Mesendoderm (in vitro differentiated cells): ENCODE measurements at places on chromosomes 6 and 20.

DNA sequence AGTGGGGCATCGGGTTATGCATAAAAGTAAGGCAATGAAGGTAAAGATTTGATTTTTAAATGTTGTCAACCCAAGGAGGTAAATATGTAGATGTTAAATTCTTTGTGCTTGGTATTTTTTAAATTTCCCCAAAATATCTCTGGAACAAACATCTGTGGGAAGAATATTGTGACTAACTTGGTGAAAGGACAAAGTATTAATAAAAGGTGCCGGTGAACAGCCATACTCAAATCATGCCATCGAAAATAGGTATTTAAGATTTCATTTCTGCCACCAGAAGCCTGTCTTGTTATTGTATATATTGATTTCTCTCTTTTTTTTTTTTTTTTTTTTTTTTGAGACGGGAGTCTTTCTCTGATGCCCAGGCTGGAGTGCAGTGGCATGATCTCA lies 12.6 kb upstream of the ZBTB2 start:
- DNase-seq, result no peak

DNA sequence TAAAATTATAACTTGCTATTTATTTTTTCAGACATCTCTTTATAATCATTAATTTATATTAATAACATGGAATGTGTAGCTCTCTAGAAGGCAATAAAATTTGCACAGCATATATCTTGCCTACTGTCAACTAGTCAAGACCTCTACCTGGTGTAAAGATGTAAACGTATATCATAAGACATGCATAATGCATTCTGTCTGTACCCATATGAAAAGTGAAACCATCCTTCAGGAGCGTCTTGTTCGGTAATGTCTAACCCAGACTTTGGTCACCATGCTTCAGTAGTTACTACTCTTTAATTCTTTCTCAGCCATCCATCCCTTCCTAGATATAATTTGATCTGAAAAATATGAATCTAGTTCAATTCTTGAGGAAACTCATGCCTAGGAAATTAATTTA lies 21.0 kb downstream of the CEP43 start:
- no peak for DNase-seq

DNA sequence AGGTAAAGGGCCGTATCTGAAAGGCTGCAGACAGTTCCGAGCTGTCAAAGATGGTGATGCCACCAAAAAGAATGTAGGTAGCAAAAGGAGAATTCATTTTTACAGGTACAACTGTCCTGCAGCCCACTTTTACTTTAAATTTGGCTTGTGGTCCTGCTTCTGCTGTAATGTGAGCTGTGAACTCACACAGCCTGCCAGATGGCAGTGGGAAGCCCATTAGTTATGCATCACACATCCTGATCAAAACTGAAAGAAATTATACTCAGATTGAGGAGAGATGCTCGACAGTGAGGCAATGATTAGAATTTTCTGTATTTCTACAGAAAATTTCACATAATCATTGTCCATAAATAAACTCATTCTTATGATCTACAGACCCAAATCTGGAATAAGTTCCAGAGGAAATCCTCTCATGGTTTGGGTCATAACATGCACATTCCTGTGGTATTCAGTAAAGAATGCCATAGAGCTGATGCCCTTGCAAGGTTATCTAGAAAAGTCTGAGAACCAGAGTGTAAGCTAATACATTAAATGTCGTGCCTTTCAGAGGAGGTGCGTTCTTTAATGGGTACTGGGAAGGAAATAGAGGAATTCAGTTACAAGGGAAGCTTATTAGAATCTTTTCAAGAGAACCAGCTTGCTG lies 23.9 kb upstream of the E2F3 start:
- no peak for DNase-seq

DNA sequence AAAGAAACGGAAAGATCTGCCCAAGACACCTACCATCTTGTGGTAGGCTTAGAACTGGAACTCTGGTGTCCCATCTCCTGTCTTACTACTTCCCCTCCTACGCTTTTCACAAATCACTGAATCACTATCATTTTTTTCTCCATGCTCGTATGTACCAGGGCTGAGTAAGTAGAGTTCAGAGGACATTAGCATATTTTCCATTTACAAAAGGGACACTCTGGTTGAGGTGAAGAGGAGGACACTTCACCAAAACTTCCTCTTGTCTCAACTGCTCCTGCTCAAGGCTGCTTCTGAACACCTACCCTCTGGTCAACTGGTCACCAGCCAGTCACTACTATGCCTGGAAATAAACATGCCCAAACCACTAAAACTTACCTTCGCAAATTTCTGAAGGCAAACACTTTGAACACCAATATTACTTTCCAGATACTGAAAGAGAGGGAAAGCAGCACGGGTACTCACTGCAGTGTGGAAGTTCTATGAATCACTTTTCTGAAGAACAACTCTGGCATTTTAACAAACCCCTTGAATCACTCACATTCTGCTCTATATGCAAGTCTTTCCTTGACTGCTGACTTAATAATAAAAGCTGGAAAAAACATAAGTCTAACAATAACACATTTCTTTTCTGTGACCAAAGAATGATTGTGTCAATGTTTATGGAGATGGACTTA lies 123.3 kb downstream of the INSM1 start:
- DNase-seq, result no peak

- no peak for DNase-seq
Observed at GRCh38 chr20:35954907-35955251, 577 bp upstream of the SCAND1 start.

DNA sequence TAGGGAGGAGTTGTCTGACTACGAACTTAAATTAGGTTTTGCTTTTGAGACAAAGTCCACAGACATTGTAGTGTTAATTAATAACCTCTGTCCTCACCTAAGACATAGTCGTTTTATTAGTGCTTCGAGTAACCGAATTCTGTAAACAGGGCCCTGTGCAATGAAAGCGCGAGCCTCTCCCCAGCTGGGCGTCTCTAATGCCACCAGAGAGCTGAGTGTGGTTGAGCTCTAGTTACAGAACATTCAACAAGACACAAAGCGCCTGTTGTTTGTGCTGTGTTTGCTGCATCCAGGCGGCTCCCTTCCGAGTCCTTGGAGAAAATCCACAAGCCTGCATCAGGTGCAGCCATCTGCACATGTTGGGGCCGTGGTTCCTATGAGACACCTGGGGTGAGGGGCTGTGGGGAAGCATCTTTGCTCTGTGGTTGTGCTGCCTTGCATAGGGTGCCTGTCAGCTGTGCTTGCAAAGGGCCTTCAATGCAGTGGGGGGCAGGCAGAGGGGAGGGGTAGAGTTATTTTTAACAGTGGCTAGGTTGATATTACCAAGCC lies 63.9 kb downstream of the CD164 start:
- no peak for DNase-seq

GRCh38 chr6:146028252-146028795 lies 538 bp upstream of the GRM1 start:
- peak; percentile 75 for DNase-seq

DNA sequence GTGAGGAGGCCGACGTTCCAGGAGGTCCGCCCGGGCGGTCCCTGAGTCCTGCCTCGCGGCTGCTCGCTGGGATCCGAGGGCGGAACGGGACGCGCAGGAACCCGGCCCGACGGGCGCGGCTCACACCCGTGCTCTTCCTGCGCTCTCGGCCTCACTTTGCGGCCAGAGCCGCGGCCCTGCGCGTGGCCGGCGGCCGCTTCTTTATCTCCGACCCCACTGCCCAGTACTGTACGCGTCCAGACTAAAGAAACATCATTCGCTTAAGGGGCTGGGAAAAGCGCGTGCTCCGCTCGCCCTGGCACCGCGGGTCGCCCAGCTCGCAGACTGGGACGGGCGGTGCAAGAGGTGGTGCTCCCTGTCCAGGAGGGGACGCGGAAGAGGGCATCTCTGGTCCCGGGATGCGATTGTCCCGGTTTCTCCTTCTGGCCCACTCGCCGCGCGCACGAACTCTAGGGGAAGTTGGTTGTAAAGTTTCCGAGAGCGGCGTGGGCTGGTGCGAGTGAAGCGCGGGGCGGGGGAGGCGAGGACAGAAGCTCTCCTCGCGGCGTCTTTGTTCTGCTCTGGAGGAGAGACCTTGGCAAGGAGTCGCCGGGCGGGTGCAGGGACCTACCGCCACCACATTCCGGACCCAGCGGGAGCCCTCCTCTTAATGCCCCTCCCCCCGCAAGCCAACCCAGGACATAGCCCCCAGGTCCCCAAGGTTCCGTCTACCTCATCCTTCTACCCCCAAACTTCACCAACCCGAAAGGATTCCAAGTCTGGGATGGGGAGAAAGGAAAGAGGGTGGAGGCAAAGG lies 71.0 kb downstream of the SOX4 start:
- peak; percentile 85 for DNase-seq

DNA sequence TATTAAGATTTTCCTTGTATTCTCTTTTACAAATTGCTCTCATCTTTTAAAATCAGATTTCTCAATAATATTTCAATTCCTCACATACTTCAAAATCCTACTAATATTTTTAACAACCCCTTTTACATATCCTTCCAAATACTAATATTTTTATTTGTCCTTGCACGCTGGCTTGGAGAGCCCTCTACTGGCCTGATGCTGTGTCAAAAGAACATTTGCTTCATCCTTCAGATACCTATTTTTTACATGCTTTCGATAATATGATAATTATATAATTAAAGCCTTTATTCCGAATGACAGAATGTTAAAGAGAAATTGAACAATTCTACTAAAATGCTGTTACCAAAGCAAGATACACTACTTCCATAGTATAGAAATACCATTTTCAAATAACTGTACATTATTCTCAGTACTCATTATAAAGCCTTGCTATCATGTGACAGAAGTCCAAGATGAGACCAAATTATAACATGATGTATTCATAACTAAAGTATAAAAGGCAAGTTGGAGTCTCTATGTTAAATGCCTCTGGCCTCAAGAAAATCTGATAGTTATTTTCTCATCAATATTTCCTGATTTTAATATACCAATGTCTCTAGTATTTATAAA lies 39.0 kb upstream of the PLN start:
- DNase-seq, result peak; percentile 19

GRCh38 chr20:31875671-31876070 lies 5.2 kb downstream of the TTLL9 start:
- DNase-seq, result no peak

DNA sequence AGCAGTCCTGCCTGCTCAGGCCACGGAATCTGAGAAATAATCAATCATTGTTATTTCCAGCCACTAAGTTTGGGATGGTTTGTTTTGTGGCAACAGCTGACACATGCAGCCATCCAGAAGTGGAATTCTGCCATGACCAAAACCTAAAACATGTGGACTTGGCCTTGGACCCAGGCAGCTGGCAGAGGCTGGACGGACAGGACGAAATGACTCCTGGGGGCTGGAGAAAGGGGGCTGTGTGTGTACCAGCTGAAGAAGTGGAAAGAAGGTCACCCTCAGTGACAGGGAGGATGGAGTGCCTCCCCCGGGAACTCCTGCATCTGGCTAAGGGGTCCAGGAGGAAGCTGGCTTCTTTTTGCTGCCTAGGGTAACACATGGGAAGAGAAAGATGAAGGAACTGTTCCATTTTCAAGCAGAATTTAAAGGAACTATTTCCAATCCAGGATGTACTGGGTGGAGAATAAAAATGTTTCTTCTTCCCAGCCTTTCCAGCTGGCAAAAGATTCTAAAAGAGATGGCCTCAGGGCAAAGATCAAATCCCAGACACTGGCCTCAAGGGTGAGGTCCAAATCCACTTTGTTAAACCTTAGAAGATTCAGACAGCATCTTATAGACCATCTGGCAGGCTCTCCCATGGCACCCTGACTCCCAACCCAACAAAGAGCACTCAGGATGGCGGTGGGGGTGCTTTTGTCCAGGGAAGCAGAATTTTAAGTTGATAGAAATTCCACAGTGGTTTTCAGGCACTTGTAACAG lies 14.3 kb downstream of the SERPINB6 start:
- DNase-seq, result no peak

GRCh38 chr6:165889636-165890403 lies 226.8 kb upstream of the PDE10A start:
- DNase-seq, result peak; percentile 83

DNA sequence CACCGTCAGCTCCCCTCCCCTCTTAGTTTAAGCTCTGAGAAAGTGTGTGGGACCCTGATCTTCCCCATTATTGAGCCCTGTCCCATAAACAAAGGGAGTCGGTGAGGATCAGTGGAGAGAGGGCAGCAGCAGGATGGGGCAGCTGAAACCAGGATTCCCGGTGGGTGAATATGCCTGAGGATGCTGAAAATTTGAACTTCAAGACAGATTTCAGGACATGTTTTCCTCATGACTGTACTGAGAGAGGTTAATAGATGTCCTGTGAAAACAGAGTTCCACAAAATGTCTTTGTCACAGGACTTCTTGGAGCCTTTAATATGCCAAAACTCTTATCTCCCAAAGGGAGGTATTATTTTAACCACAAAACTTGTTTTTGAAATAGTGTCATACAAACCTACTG lies 53.5 kb upstream of the SLC22A16 start:
- DNase-seq, result no peak

GRCh38 chr20:34143951-34144350 lies 31.9 kb upstream of the EIF2S2 start:
- DNase-seq, result no peak

GRCh38 chr20:58614366-58614765 lies 36.7 kb upstream of the STX16 start:
- no peak for DNase-seq

- no peak for DNase-seq
Observed at GRCh38 chr6:122694602-122695001, 84.4 kb downstream of the PKIB start.

DNA sequence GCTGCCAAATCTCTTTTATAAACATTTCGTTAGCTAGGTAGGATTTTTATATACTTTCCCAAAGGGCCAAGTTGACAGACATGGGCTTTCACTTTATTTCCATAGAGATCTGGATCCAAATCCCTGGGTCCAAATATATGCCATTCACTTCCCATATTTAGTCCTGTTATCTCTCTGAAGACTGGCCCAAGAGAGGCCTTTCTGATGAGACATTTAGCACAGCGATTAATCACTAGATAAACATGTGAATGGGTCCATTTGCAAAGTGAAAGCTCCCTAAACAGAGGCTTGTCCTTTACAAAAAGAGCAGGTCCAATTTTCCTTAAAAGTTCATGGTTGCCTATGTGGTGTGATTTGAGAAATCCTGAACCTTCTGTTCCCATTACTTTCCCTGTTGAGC lies 132.6 kb downstream of the TRMT11 start:
- DNase-seq, result peak; percentile 44

GRCh38 chr6:13304580-13305260 lies 23.6 kb downstream of the TBC1D7 start:
- no peak for DNase-seq

- DNase-seq, result peak; percentile 76
Observed at GRCh38 chr6:33116417-33116816, 40.6 kb downstream of the HLA-DPB1 start.

DNA sequence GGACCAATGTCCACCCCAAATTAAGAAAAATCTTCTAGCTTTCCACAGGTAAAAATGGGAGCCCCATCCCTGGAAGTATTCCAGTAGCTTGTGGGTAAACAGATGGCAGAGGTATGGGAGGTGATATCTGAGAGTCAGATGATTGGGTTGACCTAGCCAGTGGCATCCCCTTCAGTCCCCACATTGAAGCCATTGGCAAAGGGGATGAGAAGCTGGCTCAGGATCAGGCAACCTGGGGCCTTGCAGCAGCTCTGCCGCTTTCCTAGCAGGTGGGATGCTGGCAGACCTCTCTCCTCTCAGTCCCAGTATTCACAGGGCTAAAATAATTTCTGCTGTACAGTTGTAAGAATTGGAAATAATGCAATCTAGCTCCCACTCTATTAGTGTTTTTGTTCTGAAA lies 108.9 kb upstream of the KCNG1 start:
- no peak for DNase-seq
